ENCODE measurements at places on chromosomes 1 and 21.

GRCh38 chr1:198047913-198048312 is 108.9 kb upstream of the NEK7 start:
- no peak for DNase-seq

GRCh38 chr1:48674641-48675040 is 102.0 kb downstream of the BEND5 start:
- no peak for DNase-seq

- DNase-seq = no peak
These were observed 596 bp downstream of the CD247 start for GRCh38 chr1:167517535-167518330.

DNA sequence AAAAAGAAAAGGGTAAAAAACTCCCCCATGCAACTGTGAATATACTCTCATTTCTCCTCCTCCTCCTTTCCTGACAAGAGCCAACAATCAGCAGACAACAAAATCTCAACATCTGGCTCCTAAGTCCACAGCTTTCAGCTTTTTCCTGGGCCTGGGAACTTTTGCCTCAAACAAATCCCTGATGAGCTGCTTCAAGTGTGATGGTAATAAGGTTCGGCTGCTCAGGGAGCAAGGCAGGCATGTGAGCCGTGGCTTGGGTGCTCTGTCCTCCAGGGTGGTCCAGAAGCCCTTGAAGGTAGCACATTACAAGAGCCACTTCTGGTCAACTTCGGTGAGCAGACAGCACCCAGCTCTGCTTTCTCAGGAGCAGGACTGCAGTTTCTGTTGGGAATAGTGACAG is 46.3 kb downstream of the ITPKB start:
- DNase-seq = no peak

GRCh38 chr1:48903291-48903690 is 126.6 kb upstream of the BEND5 start:
- DNase-seq = no peak
